ENCODE measurements at places on chromosomes 4 and X. TPM values are rescaled to one million over a fixed set of nuclear protein-coding genes. Genes with fewer than 3 reads are reported as not detected.

The TCEAL6 gene
- total RNA-seq: not detected

The EFNB1 gene
- 46.0 TPM for total RNA-seq

GRCh38 chr4:99847362-99847976 is 30.8 kb downstream of the DAPP1 start:
- no peaks in the 10 kb centered on the region for H3K36me3 ChIP-seq
- H3K4me3 ChIP-seq: no peak overlapping the region
- no peak overlapping the region for H3K27ac ChIP-seq
- no peaks in the 10 kb centered on the region for H3K27me3 ChIP-seq

The TMEM47 gene
- total RNA-seq: 43.7 TPM

DNA sequence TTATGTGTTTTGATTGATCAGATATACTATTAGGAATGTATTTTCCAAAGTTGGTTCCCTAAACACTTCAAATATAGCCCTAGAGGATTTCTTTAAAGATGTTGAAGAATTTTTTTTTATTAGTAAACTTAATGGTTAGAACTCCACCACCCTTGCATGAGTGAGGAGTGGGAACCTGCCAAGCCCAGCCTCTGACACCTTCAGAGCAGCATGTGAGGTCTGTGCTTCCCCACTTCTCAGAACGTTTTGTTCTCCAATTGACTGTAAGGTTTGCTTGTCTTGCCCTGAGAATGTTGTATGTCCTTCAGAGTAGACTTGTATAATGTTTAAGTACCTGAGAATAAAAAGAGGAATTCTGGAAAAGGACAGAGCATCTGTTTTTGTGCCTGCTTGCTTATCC is 126.8 kb downstream of the DCLK2 start:
- no peak for DNase-seq
- no peak overlapping the region for H3K4me3 ChIP-seq
- no peaks in the 10 kb centered on the region for H3K4me1 ChIP-seq
- no peaks in the 10 kb centered on the region for H3K36me3 ChIP-seq

DNA sequence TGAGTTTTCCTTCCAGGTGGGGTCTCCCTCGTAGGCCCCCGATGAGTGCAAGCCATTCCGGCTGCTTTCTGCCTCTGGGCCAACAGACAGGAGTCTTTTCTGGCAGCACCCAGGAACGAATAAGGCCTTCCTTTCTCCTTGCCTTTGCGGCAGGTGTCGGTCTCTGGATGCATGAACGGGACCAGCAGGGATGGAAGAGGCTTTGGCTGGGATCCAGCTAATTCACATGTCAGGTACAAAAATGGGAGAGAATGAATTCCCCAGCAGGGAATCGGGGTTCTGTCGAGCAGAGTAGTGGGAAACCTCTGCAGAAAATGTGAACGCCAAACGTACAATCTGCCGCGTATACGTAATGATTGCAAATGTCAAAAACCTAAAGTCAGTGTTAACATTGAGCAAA is 146.1 kb upstream of the TBL1X start:
- H3K36me3 ChIP-seq: no peaks in the 10 kb centered on the region
- no peak for DNase-seq
- no peaks in the 10 kb centered on the region for H3K4me1 ChIP-seq
- H3K4me3 ChIP-seq: no peak overlapping the region

DNA sequence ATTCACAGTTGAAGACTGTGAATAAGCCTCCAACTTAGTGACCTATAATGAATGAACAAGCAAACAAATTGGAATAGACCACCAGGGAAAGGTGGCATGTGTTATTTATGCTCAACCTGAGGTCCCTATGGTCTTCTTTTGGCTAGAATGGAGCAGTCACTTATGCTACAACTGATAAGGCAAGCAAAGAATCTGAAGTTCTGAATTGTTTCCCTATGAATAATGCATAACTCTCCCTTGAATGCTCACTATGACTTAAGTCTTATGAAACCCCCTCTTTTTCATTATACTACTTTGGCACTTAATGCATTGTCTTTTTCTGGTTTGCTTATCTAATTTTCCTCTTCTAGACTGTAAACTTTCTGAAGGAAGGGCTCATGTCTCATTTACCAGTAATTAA is 2.6 kb downstream of the GIMD1 start:
- no peak for DNase-seq
- peaks cover 14% of the 10 kb centered on the region for H3K4me1 ChIP-seq
- H3K27ac ChIP-seq: no peak overlapping the region
- no peak overlapping the region for H3K4me3 ChIP-seq
- no peaks in the 10 kb centered on the region for H3K36me3 ChIP-seq

GRCh38 chr4:88659055-88659889 is 38.4 kb downstream of the NAP1L5 start:
- H3K4me1 ChIP-seq: no peaks in the 10 kb centered on the region
- no peaks in the 10 kb centered on the region for H3K27me3 ChIP-seq
- DNase-seq: peak; percentile 76
- peaks cover 10% of the 10 kb centered on the region for H3K36me3 ChIP-seq

DNA sequence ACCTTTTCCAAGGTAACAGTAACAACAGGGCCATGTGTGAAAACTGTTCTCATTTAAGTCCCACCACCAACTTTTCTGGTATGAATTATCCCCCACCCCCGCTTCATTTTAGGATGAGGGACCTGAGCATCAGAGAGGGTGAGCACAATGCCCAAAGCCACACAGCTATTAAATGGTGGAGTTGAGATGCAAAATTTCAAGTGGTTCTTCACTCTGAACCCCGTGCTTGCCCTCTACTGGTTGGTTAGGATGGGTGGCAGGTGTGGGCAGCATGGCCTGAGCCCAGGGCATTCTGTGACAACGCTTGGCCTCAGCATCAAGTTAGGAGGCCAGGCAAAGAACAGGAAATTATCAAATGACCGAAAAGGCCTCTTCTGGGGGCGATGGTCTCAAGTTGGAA is 33.5 kb downstream of the MED28 start:
- H3K27ac ChIP-seq: no peak overlapping the region
- H3K4me3 ChIP-seq: no peak overlapping the region
- DNase-seq: no peak
- H3K27me3 ChIP-seq: no peaks in the 10 kb centered on the region
- no peaks in the 10 kb centered on the region for H3K4me1 ChIP-seq

DNA sequence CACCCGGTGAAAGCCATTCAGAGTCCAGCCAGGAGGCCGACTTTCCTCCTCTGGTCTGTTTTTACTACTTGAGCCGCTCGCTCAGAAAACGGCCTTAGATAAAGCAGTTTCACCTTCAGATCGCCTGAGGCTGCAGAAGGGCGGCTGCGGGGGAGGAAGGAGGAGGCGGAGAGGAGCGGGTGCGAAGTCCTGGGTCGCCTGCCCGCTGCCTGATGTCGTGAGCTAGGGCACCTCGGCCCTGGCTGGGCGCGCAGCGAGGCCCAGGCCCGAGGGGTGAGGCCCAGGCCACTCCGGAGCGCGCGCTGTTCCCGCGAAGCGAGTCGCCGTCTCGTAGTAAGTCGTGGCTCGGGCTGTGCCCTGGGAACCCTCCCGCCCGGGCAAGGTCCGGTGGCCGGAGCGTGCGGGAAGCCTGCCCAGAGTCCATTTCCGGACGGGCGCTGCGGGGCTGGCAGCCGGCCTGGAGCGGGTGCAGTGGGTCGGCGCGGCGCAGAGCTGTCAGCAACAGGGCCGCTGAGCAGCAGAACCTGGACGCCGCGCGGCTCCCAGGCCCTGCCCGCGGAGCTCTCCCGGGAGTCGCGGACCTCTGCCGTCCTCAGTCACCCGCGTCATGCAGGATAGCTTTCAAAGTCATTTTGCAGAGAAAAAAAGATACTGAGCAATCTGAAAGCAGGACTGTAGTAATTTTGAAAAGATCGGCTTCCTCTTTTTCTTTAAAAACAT is 18.6 kb downstream of the TRIM2 start:
- peak; percentile 72 for DNase-seq
- H3K4me3 ChIP-seq: peak overlapping the region; percentile 49
- peaks cover 19% of the 10 kb centered on the region for H3K4me1 ChIP-seq
- H3K27ac ChIP-seq: peak overlapping the region; percentile 97
- no peaks in the 10 kb centered on the region for H3K27me3 ChIP-seq

The HSFX2 gene
- not detected for total RNA-seq

GRCh38 chr4:25310066-25310802 is 2.3 kb upstream of the ZCCHC4 start:
- no peaks in the 10 kb centered on the region for H3K27me3 ChIP-seq
- no peaks in the 10 kb centered on the region for H3K36me3 ChIP-seq
- no peak overlapping the region for H3K4me3 ChIP-seq
- peaks cover 7% of the 10 kb centered on the region for H3K4me1 ChIP-seq

DNA sequence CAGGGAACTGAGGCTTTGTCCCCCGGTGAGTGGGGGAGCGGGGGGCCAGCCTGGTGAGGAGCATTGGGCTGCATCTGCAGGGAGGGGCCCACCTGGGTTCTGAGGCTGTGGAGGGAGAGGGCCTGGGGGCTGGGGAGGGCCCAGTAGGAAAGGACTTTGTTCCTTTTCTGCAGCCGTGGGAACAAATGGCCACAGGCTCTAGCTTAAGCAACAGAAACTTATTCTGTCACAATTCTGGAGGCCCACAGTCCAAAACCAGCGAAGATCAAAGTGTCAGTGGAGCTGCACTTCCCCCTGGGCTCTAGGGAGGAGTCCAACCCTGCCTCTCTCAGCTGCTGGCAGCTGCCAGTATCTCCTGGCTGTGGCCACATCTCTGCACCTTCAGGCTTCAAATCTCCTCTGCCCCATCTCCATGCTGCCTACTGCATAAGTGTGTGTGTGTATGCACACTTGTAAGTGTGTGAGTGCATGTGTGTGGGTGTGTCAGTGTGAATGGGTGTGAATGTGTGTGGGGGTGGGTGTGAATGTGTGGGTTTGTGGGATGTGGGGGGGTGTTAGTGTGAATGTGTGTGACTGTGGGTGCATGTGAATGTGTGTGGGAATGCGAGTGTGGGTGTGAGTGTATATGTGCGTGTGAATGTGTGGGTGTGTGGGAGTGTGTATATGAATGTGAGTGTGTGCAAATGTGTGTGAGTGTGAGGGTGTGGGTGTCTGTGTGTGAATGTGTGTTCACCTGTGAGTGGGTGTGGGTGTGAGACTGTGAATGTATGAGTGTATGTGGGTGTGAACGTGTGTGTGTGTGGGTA is 204.5 kb upstream of the PSAPL1 start:
- H3K36me3 ChIP-seq: no peaks in the 10 kb centered on the region
- H3K27me3 ChIP-seq: no peaks in the 10 kb centered on the region

- H3K4me1 ChIP-seq: peaks cover 4% of the 10 kb centered on the region
- H3K36me3 ChIP-seq: no peaks in the 10 kb centered on the region
- DNase-seq: no peak
- H3K4me3 ChIP-seq: no peak overlapping the region
Observed at GRCh38 chr4:55169352-55169961, 44.1 kb upstream of the KDR start.

The REELD1 gene
- not detected for total RNA-seq

DNA sequence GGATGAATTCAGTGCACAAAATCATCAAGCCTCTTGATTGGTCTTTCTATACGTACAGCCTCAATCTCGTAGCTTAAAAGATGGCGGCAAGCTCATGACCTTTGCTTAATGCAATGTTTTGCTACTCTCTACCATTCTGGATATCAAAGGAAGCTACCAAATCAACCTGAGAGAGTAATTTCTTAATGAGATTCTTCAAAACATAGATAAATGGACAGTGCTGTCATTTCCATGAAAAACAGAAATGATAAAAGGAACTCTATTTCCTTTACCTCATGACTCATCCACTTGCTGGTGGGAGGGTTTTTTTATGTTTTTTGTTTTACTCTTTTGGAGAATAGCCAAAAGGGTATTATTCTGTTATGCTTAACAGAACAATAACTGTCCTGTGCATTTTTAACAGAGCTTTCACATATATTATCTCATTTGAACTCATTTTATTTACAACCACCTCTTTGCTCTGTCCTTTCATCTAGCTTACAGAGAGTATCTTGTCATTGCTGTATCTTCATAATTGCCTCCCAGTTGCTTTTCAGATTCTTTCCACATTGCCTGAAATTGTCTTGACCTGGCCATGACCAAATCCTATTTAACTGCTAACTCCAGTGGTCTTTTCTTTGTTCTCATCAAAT is 138.6 kb upstream of the GPR101 start:
- no peak overlapping the region for H3K4me3 ChIP-seq
- no peak overlapping the region for H3K27ac ChIP-seq
- no peaks in the 10 kb centered on the region for H3K36me3 ChIP-seq

GRCh38 chrX:78046362-78046761 is 57.7 kb upstream of the PGK1 start:
- no peak for DNase-seq
- no peaks in the 10 kb centered on the region for H3K4me1 ChIP-seq
- H3K36me3 ChIP-seq: peaks cover 3% of the 10 kb centered on the region

The MAGED4B gene
- total RNA-seq: 32.1 TPM

- H3K4me1 ChIP-seq: peaks cover 4% of the 10 kb centered on the region
- no peak overlapping the region for H3K4me3 ChIP-seq
- no peaks in the 10 kb centered on the region for H3K27me3 ChIP-seq
- no peak for DNase-seq
- peaks cover 1% of the 10 kb centered on the region for H3K36me3 ChIP-seq
Observed at GRCh38 chr4:120053911-120054310, 12.7 kb downstream of the MAD2L1 start.

The ABCD1 gene
- total RNA-seq: 28.7 TPM

DNA sequence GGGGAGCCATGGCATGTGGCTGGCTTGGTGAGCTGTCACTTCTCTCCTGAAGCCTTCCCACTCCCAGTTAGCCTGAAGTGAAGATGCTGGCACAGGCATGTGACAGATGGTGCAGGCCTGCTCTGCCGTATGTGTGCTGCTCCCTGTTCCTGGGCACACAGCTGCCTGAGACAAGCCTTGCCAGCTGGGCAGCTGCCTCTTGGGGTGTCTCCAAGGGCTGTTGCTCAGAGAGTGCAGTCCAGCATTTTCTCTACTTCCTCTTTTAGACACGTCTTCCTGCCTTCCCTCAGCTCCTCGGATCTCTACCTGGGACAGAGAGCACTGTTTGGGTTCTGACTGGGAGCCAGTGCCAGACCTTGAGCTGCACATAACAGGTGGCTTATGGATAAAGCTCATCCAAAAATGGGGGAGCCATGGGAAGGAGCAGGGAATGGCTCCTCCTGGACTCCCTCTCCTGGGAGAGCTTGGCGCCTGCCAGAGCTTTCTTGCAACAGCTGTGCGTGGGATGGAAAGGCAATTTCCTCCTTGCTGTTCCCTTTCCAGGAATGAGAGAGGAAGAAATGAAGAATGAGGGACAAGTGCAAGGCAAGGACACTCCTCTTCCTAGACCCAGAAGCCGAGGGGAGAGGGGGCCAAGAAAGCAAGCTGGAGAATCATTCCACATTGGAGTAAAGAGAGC is 132.9 kb downstream of the MSL3 start:
- H3K4me1 ChIP-seq: no peaks in the 10 kb centered on the region
- peak; percentile 60 for DNase-seq
- H3K36me3 ChIP-seq: no peaks in the 10 kb centered on the region
- H3K27me3 ChIP-seq: no peaks in the 10 kb centered on the region
- no peak overlapping the region for H3K4me3 ChIP-seq

The PNMA6A gene
- 8.6 TPM for total RNA-seq

GRCh38 chr4:71140563-71140962 is 147.1 kb downstream of the DCK start:
- no peaks in the 10 kb centered on the region for H3K36me3 ChIP-seq
- H3K4me1 ChIP-seq: peaks cover 9% of the 10 kb centered on the region
- H3K27me3 ChIP-seq: no peaks in the 10 kb centered on the region
- DNase-seq: no peak
- no peak overlapping the region for H3K27ac ChIP-seq
- no peak overlapping the region for H3K4me3 ChIP-seq

GRCh38 chr4:109826719-109827118 is 1.1 kb upstream of the RRH start:
- H3K36me3 ChIP-seq: peaks cover 32% of the 10 kb centered on the region
- no peak overlapping the region for H3K4me3 ChIP-seq
- no peaks in the 10 kb centered on the region for H3K27me3 ChIP-seq
- H3K4me1 ChIP-seq: no peaks in the 10 kb centered on the region
- H3K27ac ChIP-seq: no peak overlapping the region

GRCh38 chr4:19947349-19947748 is 304.4 kb upstream of the SLIT2 start:
- no peak for DNase-seq
- H3K27me3 ChIP-seq: no peaks in the 10 kb centered on the region
- H3K27ac ChIP-seq: no peak overlapping the region
- H3K4me3 ChIP-seq: no peak overlapping the region
- H3K36me3 ChIP-seq: no peaks in the 10 kb centered on the region
- no peaks in the 10 kb centered on the region for H3K4me1 ChIP-seq

The MAP7D2 gene
- 0.04 TPM for total RNA-seq

The PLAC1 gene
- total RNA-seq: 0.99 TPM

Data from cardiac muscle cell (in vitro differentiated cells and primary cell).